ENCODE measurements at places on chromosomes 1 and 21.
A peak's percentile ranks its signal among the peaks of the same experiment; 100 is the strongest.

GRCh38 chr1:64173336-64173940 lies 30.0 kb upstream of the UBE2U start:
- no peak for DNase-seq

GRCh38 chr1:158098256-158098655 lies 82.4 kb upstream of the CD1D start:
- no peak for DNase-seq

DNA sequence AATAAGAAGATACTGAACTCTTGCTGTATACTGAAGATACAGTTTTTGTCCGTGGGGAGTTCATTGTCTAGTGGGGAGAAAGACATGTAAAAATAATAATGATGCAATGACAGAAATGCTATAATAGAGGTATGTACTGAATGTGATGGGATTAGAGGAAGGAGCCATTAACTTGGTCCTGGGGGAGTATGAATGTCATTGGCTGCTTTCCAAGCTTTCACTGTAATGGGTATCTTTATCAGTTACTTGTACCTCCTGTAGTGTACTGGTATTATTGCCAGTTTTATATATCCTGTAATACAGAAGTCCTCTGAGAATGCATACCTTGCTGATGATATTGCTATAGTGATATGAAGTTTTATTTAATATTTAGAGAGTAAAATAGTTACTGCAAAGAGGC lies 7.4 kb downstream of the BTBD8 start:
- no peak for DNase-seq

GRCh38 chr1:183911285-183911684 lies 106.4 kb downstream of the RGL1 start:
- DNase-seq = peak; percentile 88

GRCh38 chr21:14143999-14144398 lies 66.8 kb downstream of the LIPI start:
- DNase-seq = no peak

- DNase-seq = peak; percentile 7
These were observed 34.7 kb upstream of the C1orf115 start for GRCh38 chr1:220655509-220655908.

DNA sequence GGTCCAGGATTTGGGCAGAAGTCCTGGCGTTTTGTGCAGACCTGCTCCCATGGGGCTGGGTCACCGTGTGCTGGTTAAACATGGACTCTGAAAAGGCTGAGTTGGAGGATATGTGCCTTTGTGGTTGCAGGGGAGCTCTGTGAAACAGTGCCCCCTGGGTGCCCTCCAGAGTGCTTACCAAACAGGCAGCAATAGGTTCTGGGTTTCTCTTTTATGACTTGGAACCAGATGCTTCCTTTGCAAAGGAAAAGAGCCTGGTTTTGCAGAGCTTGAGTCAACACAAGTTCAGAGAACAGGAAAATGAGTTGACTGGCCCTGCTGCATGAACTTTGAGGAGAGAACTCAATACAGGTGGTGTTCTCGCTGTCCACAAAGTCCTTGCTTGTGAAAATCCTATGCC lies 288.9 kb downstream of the TM2D1 start:
- DNase-seq = peak; percentile 19

DNA sequence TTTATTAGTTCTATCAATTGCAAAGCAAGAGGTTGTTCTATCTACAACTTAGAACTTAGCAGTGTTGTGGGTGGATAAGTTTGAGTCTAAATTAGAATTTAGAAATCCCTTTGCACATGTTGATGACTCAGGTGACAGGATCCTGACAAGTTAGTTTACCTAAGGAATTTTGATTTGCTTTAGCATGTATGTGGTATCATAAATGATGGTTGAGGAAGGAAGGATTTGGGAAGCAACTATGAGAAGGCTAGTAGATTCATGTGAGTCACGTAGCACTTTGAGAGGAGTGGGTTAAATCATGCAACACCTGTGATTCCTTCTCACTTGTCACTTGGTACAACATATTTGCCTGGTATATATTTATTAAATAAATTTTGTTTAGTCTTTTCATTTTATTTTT lies 223.7 kb upstream of the USP25 start:
- DNase-seq = no peak

- DNase-seq = no peak
These were observed 111.8 kb downstream of the VPS13D start for GRCh38 chr1:12341667-12342066.

Data from NAMALWA (cell line).